ENCODE measurements at places on chromosomes 6 and 20.

DNA sequence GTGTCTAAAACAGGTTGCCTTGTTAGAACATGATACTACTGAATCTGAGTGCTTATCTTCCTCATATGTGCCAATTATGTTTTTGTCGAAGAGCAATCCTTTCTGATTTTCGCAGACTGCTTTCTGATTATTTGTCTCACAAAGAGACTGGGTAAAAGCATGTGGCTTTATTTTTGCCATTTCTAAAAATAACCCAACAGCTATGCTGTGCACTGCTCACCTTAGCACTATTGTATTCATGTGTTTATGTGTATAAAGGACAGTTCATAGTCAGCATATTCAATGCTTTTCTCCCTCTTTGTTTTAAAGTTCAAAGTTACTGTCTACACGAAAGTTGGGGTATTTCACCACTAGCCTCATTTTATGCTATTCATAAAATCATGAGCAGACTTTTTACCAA is 127.0 kb downstream of the SGK1 start:
- no peak for DNase-seq

- DNase-seq, result peak; percentile 35
Measured at GRCh38 chr6:154403788-154404187, 47.2 kb upstream of the IPCEF1 start.

- DNase-seq, result no peak
Measured at GRCh38 chr6:51648236-51648635, 439.2 kb downstream of the PKHD1 start.

DNA sequence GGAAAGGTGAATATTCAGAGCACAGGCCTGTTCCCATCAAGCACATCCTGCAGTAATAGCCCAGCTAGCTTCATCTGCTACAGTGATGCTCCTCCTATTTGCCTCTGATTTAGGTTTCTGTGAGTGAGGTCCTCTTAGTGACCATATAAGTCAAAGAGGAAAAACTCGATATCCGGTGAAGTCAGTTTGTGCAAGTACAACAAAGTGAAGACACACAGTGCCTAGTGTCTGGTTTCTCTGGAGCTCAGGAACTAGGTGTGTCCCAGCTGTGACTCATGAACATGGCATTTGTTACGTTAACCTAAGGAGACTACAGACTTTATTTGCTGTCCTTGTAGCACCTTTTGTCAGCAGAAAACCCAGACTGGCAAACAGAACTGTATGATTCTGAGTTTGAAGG is 33.9 kb downstream of the EDN1 start:
- DNase-seq, result peak; percentile 87

DNA sequence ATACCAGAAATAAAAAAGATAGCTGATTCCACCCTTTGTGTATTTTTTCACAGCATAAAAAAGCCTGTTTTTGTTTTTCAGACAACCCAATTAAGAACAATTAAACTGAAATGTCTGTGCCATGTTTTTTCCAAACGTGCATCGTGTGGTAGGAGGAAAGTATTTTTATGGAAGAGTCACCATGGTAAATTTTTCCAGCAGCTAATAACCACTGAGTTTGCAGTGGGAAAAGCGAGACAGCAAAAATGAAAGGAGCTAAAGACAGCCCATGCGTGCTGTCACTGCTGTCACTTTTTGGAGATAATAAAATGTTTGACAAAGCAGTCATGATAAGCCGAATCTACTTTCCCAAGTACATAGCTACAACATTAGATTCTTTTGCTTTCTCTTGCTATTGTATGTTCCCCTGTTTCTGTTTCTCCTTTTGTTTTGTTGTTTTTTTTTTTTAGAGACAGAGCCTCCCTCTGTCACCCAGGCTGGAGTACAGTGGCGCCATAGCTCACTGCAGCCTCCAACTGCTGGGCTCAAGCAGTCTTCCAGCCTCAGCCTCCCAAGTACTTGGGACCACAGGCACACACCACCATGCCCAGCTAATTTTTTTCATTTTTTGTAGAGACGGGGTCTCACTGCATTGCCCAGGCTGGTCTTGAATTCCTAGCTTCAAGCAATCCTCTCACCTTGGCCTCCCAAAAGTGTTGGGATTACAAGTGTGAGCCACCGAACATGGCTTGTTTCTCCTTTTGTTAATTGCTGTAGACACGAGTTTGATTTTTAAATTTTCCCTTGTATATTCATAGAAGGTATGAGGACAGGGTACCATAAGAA is 261.3 kb downstream of the TMEM242 start:
- DNase-seq, result no peak

DNA sequence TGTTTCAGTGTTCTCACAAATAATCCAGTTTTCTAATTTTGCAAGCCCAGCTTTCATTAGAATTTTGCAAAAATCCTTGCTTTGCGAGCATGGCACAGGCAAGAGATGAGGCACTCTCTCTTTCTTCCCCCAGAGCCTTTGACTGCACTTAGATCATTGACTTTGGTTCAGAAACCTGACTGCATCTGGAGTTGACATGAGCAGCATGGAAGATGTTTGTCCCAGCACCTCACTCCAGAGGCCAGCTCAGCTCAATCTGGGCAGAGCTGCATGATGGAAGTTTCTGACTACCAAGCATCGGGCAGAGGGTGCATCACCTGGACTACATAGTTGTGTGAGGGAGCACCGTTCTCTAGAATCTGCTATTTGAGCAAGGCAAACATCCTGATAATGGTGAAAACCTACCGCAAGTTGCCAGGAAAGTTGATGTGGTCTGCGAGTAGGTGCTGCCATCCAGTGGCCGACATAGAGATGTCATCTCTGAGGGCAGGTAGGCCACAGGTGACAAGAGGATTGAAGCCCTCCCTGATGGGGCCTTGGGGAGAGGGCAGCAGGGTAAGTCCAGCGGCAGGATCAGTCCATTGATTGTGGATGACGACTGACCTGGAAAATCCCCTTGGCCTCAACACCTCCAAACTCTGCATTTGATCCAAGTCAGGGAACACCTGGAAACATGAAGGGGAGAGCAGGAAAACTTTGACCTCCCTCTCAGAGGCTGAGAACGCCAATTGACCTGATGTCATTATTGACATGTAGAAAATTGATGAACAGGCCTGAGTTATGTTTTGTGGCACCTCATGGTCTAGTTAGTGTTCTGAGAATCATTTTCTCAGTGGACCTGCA is 3.8 kb upstream of the LPA start:
- peak; percentile 50 for DNase-seq

DNA sequence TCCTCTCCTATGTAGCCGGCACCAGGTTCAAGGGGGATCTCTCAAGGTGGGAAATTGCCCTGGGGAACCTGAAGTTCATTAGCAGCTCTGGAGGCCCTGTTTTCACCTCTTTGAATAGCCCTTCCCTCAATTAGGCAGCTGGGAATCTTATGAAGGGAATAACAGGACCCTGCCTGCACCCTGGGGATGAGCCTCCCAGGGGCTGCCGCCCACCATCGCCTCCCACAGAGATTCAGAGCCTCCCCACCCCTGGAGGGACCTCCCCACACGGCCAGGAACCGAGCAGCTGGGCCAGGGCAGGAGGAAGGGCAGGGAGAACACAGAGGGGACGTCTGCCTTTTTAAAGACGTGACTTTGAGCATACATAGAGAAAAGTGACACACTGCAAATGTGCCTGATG is 4.6 kb upstream of the EEF1A2 start:
- no peak for DNase-seq

DNA sequence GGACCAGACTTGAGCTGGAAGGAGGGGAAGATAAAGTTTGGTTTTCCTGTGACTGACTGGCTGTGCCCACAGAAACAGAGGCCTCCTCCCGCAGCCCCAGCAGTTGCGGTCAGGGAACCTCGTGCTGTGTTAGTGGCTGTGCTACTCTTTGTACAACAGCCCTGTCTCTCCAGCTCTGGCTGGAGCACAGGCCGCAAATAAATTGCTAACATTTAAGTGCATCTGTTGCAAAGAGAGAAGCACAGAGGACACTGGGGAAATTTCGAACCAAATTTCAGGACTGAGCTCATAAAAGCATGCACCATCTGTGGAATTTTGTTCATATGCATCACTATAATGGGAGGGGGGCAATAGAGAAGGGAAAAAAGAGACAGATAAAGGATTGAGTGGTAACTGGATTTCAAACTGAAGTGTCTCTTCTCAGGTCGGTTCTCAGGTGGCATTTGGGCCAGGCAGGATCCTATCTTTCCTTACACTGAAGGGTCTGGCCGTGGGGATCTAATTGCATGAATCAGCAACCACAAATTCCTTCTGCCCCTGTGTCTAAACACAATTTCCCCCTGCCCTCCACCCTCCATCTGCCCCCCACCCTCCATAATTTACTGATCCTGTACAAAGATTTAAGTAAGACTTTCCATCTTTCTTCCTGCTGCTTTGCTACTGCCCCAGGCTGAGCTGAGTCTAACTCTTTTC is 88.9 kb upstream of the ATXN1 start:
- DNase-seq, result no peak

GRCh38 chr6:35213824-35214756 is at the start of gene SCUBE3:
SCUBE3 (plus strand) TSS chr6:35213956; CDS start chr6:35214419, 463 bp downstream.
- DNase-seq, result peak; percentile 76

DNA sequence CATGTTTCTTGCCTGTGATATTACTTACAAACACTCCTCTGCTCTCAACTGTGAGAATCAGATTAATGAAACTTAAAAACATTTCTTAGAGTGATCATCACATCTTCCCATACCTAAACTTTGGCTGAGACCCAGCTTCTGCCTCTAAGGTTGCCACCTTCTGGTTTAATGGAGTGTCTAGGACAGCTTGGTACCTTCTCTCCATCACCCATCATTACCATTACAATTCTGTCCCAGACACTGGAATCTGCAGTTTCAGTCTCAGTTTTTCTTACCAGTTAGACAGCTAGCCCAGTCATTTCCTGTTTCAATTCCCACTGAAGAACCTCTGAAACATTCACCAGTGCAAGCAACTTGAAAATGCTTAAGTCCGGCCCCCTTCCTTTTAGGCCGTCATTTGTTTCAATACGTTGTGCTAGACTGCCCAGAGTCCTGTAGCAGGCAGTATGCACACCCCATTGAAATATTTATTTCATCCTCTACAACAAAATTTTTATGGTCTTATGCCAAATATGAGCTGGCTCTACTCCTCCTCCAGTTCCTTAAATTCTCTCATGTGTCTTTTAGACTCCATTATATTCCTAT is 107.0 kb upstream of the FOXO3 start:
- DNase-seq, result no peak

GRCh38 chr6:105024803-105025202 is 67.9 kb downstream of the LIN28B start:
- DNase-seq, result no peak

DNA sequence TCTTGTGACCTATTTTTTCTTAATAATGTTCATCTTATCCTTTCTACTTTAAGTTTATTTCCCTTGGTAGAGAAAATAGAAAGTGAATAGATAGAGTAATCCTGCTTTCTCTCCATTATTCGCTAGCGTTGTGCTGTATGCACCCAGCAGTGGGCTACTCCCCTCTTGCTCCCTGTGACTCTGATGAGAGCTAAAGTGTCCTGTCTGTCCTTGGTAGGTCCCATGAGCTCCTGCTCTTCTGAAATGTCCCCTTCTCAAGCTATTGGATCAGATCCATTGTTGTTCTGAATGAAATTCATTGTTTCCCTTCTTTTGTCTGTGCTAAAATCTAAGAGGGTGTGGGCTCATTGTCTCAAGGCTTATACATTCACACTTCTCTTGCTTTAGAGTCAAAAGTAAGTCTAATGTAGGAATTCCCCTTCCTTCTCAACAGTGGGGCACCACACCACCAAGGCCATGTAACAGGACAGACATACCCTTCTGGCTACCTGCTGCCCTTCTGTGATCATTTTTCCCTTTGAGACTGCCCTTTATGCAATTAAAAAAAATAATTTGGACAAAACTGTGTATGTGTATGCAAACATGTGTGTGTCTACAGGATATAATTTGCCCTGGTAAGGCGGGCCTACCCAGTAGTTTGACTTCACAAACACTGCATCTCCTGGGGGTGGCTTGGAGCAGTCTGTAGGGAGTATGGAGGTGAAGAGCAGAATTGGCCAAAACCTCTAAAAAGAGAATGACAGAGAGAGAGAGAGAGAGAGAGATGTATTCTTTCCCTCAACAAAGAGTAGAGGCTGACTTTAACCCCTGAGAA is 167.0 kb upstream of the MYLIP start:
- DNase-seq, result no peak

- DNase-seq, result no peak
Measured at GRCh38 chr6:111478064-111478476, 4.9 kb downstream of the REV3L start.

- no peak for DNase-seq
Measured at GRCh38 chr20:36084356-36084755, 70.2 kb upstream of the EPB41L1 start.

DNA sequence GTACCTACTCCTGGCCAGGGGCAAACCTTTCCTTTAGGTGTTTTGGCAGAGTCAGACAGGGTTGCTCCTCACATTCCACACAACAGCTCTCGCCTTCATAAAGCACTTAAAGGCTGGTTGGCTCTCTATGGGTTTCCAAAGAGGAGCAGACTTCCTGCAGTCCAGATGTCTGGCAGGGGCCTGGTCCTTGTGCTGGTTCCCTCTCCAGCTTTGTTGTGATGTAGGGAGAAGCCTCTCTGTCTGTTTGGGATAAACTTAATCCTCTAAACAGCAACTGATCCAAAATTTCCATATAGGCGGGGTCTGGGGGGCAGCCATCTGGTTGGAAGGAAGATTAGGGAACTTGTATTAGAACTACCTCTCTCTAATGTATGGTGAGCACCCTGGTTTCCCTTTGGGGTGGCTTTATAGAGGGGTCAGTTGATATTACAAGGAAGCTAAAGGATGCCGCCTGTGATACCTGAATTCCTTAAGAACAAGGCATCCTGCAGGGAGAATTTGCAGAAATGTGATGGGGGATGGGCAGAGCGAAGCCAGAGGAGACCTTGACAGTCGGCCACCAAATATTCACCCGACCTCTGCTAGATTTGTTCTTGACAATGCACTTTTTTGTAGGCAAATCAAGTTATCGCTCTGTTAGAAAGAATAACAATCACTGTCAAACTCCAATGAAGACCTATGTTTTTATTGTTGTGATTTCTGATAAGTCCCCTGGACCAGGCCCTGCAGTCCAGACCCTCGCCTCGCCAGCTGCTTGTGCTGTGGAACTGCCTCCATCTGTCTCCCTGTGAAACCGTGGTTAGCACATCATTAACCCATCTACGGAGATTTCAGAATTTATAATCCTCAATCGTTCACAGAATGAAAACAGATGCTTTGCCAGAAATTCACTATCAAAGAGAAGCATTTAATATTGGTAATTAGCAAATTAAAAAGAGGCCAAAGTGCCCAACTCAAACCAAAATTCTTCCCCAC is 94.0 kb upstream of the RALGAPA2 start:
- DNase-seq, result no peak

DNA sequence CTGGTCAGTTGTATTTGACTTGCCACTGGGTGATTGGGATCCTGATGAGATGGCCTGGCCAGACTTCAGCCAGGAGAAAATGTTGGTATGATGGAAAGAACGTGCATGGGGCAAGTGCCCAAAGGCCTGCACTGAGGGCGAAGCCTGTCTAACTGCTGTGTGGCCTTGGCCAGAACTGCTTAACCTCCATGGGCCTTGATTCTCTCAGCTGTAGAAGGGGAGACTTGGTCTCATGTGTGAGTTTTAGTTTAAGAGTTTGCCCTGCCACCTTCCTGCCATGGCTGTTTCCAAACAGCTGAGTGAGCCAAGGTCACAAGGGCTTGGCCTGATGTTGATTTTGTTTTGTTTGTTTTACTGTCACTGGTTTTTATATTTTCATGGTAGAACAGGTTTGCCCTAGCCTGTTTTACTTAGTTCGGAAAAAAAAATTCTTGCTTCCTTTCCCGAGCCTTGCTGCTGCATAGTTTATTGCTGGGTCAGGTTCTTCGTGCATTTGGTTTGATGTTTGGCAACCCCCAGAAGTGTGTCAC is 35.3 kb downstream of the DSTN start:
- no peak for DNase-seq

All from hepatocyte (in vitro differentiated cells).